Kidney (tissue), 22 donors: ENCODE measurements at places on chromosomes 12 and 14. TPM values are rescaled to one million over a fixed set of nuclear protein-coding genes. Genes with fewer than 3 reads are reported as not detected.
A peak's percentile ranks its signal among the peaks of the same experiment; 100 is the strongest.

ITFG2 gene
- polyA plus RNA-seq, result 23.6 TPM

TMEM229B gene
- polyA plus RNA-seq, result 3.1 TPM

- DNase-seq, result no peak
Measured at GRCh38 chr12:101455685-101456084, 19.5 kb upstream of the SPIC start.

GRCh38 chr14:24280797-24281460 lies 9.5 kb upstream of the RABGGTA start:
- DNase-seq, result no peak

- no peak for DNase-seq
Measured at GRCh38 chr14:32601906-32602305, 272.8 kb downstream of the AKAP6 start.

DNA sequence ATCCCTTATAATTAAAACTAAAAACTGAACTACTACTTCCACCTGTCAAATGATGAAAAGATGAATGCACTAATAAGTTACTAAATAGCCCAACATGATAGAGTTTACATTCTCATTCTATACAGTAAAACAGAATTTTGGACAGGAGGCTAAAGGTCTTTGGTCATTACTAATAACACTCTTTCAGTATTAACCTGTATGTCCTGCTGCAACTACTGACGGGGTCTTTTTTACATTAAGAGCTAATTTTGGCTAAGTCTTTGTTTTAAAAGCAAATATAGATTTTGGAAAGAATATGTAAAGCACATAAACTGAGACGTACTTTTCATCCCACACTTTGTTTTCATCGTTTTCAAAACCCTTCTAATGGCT lies 175.4 kb upstream of the CDKN3 start:
- no peak for DNase-seq

SMCO2 gene
- polyA plus RNA-seq, result not detected

ANKRD33 gene
- not detected for polyA plus RNA-seq

GRCh38 chr14:43410631-43411030 lies 1096.5 kb downstream of the FSCB start:
- no peak for DNase-seq

TAS2R9 gene
- not detected for polyA plus RNA-seq

DNA sequence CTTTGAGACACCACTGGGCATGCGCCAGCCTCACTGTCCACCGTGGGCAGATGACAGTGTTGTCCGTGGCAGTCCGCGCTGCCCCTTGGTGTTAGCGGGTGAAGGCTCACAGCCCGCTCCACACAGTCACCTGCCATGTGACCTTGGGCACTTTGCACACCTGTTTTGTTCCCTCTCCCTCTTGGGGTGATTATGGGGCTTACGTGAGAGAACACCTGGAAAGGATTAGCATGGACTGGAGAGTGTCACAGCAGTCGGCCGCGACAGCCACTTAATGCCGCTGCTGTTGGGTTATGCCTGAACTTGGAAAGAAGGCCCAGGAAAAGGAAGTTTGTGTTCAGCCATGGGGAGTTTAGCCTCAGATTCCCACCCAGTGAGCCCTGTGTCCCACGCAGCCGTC lies 94.2 kb downstream of the DDX51 start:
- DNase-seq, result no peak

CLEC2B gene
- 7.0 TPM for polyA plus RNA-seq

GRCh38 chr12:129762436-129762835 lies 141.4 kb downstream of the TMEM132D start:
- DNase-seq, result peak; percentile 62

ESRRB gene
- 19.1 TPM for polyA plus RNA-seq

HOXC6 gene
- polyA plus RNA-seq, result 11.4 TPM

DNA sequence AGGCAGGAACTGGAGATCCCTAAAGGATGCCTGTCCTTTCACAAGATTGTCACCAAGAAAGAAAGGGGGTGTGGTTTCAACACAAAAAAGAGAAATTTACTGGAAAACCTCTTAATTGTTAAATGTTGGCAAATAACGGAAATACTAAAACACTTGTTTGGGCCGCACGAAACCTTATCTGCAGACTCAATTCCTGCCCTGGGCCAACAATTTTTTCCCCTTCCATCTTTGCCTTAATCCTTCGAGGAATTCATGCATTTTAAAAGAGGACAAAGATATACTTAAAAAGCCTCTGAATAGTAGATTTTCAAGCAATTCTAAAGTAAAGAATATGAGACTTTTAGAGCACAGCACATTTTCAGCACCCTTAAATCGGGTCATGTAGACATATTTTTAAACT lies 366.2 kb downstream of the DUSP6 start:
- no peak for DNase-seq

DNA sequence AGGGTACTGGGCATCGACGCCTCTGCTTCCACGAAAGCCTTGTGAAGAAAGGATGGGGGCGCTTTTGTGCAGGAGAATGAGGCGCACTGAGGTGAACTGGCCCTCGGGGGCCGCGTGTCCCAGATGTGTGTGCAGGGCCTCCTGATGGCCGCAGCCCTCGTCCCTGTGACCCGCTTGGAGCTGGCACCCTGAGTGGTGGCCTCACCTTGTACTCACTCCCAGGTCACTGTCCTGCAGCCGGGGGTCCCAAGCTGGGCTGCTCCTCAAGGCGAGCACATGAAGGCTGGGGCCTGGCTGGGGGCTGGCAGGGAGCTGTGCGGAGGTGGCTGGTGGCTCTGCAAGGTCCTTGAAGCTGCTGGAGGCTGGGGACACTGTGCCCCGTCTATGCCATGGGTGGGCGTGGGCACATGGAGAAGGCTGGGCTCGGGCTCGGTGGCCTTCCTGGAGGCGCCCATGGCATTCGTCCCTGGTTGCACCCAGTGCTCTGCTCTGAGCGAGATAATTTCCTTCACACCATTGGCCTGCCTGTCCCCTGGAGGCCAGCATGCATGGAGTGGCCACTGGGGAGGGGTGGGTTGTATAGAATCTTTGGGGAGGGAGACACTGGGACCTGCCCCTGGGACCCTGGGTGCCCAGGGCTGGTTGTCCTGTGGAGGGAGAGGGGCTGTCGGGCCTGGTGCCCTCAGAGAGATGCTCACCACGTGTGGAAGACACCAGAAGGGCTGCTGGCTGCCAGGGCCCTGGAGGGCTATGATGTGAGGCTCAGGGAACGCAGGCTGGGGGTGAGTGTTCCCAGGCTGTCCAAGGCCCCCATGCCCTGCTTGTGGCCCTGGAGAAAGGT lies 79.3 kb downstream of the TMEM121 start:
- DNase-seq, result no peak
